ENCODE measurements at places on chromosomes 3 and 15. TPM values are rescaled to one million over a fixed set of nuclear protein-coding genes. Genes with fewer than 3 reads are reported as not detected.

The FSIP1 gene
- 0.89 TPM for total RNA-seq

The SLC12A1 gene
- not detected for total RNA-seq

- no peak for DNase-seq
These were observed 19.7 kb upstream of the PTPRG start for GRCh38 chr3:61541694-61542093.

DNA sequence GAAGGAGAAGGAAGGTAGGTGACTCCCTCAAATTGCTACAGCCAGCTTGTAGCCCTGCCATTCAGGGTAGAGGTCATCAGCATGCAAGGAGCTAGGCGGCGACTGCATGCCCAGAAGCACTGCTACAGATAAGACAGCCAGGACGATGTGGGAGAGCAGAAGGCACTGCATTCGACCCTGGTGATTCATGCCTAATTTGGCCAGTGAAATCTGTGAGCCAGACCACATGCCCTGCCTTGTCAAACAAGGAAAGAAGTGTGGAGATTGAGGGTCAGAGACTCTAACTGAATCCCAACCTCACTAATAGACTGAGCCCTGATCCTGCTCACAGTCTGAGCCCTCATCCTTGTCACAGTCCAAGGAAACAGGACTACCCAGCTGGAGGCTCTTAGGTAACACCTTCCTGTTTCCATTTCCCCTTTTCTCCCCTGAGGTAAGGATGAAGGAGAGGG lies 86.6 kb downstream of the LINGO1 start:
- peak; percentile 45 for DNase-seq

GRCh38 chr3:4601892-4602291 lies 108.7 kb downstream of the ITPR1 start:
- no peak for DNase-seq

- no peak for DNase-seq
These were observed 102.1 kb upstream of the CMC1 start for GRCh38 chr3:28139288-28139687.

DNA sequence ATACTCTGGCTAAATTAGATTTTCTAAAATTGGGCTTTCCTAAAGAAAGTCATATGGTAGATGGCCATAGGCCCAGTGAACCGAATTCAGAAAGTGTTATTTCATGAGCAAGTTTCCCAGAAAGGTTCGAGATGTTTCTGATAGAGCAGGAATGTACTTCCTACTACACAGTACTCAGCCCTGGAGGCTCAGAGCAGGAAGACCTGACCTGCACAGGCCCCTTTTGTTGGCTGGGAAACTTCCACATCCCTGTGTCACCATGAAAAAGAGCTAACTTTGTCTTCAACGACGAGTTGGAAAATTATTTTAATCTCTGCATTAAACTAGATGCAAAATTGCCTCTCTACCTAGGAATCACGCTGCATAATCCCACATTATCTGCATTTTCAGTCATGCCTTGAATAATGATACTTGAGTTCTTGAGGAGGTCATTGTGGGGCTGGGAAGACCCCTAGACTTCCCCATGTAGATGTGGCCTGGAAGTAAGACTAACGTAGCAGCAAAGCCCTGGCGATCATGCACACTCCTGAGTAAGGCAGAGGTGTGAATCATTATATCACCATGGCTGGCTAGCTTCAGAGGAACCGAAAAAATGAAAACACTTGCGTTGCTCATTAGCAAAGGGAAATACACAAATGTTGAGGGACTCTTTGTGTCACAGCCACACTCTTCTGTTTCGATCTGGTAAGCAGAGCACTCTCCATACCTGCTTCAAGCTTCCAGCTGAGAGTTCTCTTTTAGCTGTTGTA lies 47.1 kb downstream of the CMTM7 start:
- DNase-seq, result no peak

- DNase-seq, result no peak
These were observed 2.3 kb downstream of the EIF2AK4 start for GRCh38 chr15:39936187-39936586.
